ENCODE measurements at places on chromosomes 4 and X.
A peak's percentile ranks its signal among the peaks of the same experiment; 100 is the strongest.

DNA sequence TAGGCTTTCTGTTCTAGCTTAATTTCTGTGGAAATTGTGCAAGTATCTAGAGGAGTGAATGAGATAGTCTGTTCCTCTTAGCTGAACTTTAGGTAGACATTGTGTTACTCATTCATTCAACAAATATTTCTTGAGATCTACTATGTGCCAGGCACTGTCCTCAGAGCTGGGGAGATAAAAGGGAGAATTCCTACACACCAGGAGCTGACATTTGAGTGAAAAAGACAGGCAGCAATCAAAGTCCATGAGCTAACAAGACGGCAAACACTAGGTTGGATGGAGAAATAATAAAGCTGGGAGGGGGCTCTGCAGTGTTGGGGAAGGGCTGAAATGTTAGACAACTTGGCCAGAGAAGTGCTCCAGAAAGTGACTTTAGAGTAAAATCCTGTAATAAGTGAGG lies 80.1 kb downstream of the MED28 start:
- ATAC-seq = no peak

DNA sequence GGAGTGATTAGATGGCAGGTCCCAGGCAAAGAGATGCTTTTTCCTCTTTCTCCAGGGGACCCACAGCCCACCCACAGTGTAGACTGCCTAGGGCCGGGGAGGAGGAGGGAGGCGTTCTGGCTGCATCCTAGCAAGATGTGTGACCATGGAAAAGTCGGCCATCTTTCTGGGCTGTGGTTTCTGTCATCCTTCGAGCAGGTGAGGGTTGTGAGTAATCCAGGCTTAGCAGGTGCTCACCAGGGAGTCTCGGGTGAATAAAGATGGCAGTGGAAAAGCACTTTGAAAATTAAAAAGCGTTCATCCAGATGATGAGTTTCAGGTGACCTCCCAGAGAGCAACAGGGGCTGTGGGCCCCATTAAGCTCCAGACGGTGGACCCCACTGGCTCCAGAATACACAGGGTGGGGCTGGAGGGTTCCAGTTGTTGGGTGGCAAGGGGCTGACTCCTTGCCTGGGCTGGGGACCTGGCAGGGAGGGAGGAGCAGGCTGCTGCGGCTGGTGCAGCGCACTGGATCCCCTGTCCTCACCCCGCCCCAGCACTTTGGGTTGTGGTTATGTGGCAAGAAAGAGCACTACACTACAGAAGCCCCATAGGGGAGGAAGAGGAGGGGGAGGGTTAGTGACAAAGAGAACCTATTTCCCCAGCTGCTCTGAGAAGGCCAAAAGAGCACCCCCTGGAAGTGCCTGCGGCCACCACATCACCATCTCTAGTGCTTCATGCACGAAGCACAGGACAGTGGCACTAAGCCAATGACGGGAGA lies 23.7 kb downstream of the ELF4 start:
- no peak for ATAC-seq

DNA sequence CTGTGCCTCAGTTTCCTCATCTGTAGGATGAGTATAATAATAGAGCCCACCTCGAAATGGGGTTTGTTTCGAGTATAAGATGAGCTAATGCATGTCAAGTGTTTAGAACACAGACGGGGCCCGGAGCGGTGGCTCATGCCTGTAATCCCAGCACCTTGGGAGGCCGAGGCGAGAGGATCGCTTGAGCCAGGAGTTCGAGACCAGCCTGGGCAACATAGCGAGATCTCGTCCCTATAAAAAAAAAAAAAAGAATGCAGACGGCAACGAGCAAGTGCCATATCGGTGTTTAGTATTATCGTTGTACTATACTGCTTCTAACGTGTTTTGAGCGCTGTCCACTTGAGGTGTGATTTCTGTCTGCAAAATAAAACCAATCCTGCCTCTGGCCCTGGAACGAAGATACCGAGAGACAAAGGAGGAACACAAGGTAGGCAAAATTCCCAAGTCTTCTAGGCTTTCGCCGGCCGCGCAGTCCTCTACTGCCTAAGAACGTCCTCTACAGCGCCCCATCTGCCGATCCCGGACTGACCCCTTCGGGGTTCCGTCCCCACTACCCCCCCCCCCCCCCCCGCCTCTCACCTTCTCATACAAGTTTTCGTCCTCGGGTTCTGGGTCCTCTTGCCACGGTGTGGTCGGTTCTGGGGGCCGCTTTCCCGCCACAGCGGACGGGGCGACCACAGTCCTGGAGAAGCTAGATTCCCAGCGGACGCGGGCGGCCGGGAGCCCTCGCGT lies 442 bp downstream of the NDUFB11 start:
- ATAC-seq = 0 out of 3 replicates have a peak, but pooled peaks have one; percentile 1

- ATAC-seq = peak; percentile 30
These were observed 710 bp downstream of the PRKG2 start for GRCh38 chr4:81214144-81214880.

DNA sequence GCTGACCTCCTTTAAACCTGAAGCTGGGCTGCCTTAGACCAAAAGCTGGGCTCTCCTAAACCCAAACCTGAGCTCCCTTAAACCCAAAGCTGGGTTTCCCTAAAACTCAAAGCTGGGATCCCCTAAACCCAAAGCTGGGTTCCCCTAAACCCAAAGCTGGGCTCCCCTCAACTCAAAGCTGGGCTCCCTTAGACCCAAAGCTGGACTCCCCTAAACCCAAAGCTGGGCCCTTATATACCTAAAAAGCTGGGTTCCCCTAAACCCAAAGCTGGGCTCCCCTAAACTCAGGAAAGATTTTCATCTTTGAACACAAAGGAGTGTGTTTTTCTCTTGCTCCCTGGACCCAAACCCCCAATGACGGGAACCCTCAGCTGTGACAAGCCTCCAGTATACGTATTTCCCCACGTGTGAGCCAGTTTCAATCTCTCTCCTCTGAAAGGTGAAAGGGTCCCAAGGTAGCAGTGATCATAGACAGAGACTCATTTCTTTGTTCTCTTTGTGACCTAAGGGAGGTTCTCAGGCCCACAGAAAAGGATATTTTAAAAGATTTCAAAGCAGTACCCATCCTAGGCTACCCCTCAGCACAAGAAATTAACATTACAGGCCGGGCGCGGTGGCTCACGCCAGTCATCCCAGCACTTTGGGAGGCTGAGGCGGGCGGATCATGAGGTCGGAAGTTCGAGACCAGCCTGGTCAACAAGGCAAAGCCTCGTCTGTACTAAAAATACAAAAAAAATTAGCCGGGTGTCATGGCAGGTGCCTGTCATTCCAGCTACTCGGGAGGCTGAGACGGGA lies 31.3 kb upstream of the ASMTL start:
- no peak for ATAC-seq

GRCh38 chr4:70818921-70819320 lies 20.8 kb downstream of the GRSF1 start:
- no peak for ATAC-seq

GRCh38 chrX:110089656-110090403 lies 86.9 kb downstream of the TMEM164 start:
- no peak for ATAC-seq

- no peak for ATAC-seq
These were observed at the start of gene LRP2BP for GRCh38 chr4:185395238-185395955. LRP2BP (minus strand) TSS chr4:185395924; CDS start chr4:185378186, 17,738 bp downstream.

DNA sequence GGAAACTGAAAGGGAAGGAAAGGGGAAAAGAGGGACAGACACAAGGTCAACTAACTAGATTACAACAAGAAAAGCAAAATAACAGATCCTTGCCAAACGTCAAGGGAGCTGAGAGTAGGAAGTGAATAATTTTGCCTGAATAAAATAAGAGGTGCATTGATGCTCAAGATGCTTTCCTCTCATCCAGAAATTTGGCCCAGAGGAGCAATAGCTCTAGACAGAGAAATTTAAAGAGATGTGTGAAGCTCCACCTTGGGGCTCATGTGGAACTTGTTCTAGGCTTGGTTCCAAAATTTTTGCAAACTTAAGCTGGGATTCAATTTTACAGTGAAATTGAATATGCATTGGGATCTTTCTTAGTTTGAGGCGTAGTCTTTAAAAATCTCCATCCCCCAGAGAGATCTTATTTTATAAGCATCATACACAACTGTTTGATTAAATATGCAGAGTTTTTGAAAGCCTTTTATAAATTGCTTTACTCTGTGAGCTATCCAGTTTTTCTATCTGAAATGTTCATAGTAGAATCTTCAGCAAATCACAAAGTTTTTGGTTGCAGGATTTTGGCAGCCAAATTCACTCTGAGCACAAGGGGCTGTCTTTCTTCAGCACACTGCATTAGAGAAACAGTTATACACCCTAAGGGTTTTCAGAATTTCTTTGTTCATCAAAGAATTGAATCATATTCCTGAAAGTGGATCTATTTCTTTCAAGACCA lies 1159.5 kb downstream of the ADGRL3 start:
- ATAC-seq = no peak

- ATAC-seq = no peak
These were observed 16.4 kb downstream of the BANK1 start for GRCh38 chr4:101806914-101807313.

GRCh38 chrX:151753313-151754046 lies 18.9 kb downstream of the CNGA2 start:
- ATAC-seq = peak; percentile 95

- ATAC-seq = peak; percentile 47
These were observed 48.4 kb downstream of the IL15 start for GRCh38 chr4:141684785-141685184.

DNA sequence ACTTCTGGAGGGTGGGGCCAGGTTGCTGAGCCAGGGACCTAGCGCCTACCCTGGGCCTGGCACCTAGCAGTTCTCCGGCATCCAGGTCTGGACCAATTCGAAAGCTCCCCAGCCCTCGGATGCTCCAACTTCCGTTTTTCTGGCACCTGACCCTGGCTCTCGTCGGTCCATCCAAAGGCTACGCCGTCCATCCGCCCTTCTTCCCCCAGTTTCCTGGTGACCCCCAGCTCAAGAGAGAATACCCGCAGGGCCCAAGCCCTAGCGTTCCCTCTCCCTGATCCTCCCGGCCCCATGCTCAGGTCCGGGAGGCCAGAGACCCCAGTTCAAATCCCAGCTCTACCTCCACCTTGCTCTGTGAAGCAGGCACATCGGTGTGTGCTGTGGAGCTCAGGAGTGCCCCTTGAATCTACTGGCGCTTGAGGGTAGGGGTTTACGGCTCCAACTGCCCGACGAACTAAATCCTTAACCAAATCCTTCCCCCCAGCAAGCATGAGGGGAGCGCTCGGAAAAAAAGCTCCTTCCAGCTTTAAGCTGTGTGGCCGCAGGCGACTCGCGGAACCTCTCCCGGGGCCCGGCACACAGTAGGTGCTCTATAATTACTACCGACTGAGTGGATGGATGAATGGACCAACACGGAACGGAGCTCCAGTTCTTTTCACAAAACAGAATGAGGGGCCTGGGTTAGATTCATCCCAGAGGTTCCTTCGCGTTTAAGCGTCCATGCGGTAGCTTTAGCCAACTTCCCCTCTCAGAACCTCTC lies 1.1 kb downstream of the CRMP1 start:
- no peak for ATAC-seq

DNA sequence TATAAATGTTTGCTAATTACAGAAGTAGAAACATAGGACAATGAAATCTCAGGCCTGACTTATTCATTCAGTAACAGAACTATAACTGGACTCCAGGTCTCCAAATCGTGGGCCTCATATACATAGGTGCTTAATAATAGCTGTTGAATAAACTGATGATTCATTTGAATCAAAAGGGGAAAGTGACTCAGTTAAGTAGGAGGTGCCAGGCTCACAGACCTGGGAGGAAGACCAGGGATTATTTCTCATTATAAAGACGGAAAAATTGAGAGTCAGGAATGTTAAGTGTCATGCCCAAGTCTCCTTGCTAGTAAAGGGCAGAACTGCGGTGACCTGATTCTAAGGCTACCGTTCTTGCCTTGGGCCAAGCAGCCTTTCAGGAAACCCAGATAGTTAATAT lies 131.5 kb downstream of the HS3ST1 start:
- no peak for ATAC-seq

DNA sequence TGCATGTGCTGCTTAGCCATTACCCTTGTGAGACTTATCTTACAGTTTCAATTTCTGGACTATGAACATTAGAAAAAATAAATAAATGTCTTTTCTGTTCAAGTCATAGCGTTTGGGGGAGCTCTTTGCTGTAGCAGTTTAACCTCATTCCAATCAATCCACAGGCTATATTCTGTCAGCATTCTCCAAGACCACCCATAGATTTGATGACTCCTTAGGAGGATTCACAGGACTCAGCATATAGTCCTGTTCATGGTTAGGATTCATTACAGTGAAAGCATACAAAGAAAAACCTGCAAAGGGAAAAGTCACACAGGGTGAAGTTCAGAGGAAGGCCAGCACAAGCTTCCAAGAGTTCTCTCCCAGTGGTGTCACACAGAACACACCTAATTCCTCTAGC lies 180.5 kb downstream of the ADAMTS3 start:
- no peak for ATAC-seq

- ATAC-seq = peak; percentile 45
These were observed 15.1 kb upstream of the CBR4 start for GRCh38 chr4:169025184-169025583.

DNA sequence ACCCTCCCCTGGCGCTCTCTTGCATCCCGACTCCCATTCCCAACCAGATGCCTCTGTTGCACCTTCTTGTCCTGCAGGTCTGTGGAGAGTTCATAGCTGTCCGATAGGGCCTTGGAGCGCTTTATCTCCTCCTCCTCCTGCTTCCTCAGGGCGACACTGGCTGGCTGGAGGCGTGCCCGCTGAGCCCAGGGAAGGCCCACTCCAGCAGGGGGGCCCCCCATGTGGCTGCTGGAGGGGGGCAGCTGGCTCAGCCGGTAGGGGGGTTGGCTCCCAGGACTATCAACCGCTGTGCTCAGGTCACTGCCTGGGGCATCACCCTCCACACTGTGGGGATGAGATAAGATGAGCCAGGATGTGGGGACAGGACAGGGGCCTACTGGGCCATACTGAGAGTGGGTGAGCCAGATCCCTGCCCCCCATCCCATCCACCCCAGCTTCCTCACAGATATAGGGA lies 25.6 kb downstream of the IQSEC2 start:
- no peak for ATAC-seq

- ATAC-seq = no peak
These were observed 149.0 kb downstream of the FAM13A start for GRCh38 chr4:88908003-88908402.

DNA sequence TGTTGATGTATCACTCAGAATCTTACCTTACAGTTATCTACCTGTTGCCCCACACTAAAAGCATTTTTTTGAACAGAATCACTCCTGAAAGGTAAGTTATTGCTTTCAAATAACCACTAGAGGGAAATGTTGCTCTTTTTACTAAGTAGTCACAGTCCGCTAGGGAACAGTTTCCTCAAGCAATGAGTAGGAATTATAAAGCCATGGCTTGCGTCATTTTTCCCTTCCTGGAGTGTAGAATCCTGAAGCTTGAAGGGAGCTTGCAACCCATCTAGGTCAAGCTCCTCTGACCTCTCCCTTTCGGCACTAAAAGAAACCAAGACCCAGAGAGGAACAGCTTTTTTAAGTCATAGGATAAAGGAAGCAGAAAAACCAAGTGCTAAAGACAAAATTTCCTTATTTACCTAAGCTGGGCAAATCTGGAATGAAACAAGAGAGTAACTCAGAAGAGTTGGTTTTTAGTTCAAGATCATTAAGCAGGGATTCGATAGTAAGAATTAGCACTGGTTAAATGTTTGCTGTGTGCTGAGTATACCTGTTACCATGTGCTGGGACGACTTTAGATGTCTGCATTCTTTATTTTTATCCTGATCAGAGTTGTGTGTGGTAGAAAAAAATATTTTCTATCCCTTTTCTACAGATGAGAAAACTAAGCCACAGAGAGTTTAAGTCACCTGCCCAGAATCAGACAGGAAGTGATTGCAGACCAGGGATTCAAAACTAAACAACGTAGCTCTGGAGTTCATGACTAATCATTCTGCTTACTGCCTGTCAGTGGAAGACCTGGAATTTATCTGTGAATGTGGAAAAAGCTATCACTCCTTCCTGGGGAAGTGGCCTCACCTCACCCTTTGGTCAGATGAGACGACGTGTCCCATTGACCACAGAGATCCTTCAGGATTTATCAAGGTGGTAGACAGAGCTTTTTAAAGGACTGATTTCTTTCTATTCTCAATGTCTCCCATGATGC lies 631.5 kb downstream of the RAB28 start:
- ATAC-seq = peak; percentile 81
